ENCODE measurements at places on chromosomes 1 and 21.
A peak's percentile ranks its signal among the peaks of the same experiment; 100 is the strongest.

DNA sequence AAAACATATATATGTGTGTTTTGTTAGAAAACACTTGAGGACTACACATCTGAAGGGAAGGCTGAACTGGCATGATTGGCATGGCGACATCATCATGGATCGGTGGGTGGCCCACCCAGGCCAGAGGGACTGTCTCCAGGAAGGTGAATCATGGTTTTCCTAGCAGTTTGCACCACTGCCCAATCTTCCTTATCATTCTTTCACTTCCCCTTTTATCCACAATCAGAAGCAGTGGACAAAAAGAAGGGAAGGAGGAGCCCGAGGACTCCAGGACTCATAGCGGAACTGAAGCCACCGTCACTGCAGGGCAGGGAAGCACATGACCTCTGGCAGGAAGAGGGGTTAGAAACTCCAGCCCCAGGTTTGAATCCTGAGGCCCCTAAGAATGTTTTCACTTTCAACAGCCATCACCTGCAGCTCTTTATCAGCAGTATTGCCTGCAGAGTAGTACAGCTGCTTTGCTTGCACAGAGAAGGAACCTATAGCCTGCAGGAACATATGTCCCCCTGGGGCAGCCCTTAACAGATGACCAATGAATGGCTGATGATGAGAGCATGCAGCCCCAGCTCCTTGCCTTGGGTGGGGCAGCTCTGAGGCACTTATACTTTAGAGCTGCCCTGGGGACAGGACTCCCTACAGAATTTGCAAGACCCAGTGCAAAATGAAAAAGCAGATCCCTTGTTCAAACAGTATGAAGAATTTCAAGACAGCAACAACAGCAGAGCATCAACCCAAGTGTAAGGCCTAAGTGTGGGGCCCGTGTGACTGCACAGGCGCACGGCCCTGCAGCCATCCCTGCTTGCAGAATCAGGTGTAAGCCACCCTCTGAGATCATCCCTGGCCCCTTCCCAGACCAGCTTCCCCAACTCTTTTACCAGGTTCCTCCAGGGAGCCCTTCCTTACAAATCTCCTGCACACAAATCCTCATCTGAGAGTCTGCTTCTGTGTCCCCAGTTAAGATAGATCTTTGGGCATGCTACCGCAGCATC, 241.8 kb upstream of the IRF2BP2 start:
- DNase-seq = peak; percentile 86

- no peak for DNase-seq
Observed at GRCh38 chr1:48294656-48295055, 72.1 kb downstream of the SLC5A9 start.

DNA sequence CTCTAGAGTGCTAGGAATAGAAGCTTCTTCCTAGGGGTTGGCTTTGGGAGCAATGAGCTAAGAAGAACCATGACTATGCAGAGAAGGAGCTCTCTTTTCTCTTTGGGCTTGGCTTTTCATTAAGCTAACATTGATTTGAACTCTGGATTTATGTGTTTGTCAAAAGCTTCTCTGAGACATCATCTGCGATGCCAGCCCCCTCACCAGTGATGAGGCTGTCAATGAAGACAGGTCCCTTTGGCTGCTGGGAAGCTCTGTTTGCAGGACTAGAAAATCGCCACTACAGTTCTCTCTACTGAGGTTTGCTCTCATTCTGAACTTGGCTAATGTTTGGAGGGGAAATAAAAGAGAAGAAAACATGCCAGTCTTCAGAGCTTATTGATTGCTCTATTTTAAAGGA, 185.0 kb downstream of the PCP4 start:
- DNase-seq = no peak

- no peak for DNase-seq
Observed at GRCh38 chr21:46000731-46001641, 19.4 kb downstream of the COL6A1 start.

DNA sequence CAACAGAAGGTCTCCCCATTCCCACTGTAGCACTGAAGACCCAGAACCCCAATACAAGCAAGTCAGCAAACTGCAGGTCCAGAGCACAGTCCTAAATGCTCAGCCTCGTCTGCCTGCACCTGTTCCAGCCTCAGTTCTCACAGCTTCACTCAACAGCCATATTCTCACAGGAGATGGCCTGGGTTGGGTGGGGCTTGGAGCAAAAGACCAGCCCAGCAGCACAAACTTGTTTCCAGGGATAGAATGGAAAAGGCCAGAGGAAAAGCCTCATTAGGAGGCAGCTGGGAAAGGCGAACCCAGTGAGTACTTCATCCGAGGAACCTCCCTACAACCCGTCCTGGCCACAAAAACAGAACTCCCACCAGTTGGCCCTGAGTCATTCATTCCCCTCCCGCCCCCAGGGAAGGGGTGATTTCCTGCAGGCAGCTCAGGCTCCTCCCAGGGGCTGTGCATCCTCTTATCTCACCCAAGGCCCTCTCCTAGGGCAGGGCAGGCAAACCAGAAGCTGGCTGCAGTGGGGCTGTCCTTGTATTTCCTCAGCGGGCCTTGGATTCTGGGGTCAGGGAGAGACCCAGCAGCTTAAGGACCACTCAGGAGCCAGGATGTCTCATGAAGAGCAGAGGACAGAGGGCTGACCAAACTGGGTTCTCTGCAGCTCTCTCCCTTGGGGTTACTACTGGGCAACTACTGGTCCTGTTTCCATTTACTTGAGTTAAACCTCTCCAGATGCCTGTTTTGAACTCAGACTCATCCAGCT, 7.4 kb upstream of the MPL start:
- peak; percentile 95 for DNase-seq

- DNase-seq = no peak
Observed at GRCh38 chr1:24825174-24825573, 79.9 kb downstream of the CLIC4 start.

DNA sequence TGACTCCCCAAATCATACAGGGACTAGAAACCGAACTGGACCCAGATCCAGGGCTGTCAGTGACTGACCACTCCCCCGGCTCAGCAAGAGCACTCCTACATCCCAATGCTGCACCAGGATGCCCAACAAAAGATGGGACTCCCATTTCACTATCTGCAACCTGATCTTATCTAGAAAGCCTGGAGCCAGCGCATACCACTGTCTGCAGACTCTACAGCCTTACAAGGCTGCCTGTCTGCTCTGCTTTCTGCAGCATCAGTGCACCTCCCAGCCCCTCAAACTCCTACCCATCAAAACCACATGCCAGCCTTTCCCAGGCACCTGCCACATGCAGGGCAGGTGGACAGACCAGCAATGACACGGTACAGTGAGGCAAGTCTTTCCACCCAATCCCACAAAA, 52.2 kb downstream of the SSBP3 start:
- no peak for DNase-seq

DNA sequence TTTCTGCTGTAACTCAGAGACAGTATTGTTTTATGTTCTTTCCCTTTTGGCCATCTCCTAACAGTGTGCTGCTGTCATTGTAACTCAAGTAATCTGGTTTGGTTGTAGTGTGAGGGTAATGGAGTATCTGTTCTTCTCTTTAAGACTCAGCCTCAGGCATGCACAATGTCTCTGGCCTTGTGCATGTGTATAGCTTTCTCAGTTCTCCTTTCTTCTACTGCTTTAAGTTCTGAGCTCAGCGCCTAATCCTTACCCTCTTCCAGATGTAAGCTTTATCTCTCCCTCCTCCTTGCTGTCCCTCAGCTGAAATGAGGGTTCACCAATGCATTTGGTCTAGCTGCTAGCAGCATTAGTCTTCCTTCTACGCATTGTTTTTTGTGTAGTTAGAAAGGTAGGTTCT, 1420.4 kb upstream of the PRMT6 start:
- DNase-seq = no peak

GRCh38 chr1:53063744-53064515, 1.9 kb downstream of the PODN start:
- DNase-seq = no peak

DNA sequence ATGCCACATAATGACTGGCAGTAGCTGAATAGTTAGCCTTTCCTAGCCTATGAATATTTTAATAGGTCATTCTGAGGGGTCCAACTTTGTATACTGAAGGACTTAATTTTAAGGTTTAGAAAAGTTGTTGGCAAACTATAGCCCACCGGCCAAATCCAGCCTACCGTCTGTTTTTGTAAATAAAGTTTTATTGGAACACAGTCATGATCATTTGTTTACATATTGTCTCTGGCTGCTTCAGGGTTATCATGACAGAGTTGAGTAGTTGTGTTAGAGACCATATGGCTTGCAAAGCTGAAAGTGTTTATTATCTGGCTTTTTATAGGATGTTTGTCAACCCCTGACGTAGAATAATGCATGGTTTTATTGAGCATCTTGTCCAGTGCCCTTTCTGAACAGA, 73.4 kb downstream of the NTMT2 start:
- DNase-seq = no peak

Measured in NB4 (cell line).